ENCODE measurements at places on chromosomes 6 and 20.

DNA sequence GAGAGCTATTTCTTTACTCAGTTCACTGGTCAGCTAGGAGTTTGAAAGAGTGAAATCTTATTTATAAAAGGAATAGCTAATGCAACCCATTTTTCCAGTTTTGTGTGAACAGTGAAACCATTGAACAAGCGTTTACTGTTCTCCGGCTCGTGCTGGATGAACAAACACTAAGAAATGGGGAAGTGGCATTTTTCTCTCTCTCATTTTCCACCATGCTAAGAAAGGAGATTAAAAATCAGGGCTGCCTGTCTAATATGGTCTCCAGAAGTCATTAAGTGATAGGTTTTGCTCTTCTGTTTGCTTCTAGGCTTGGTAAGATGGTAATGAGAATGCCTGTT is 774 bp upstream of the SFT2D1 start:
- DNase-seq, result no peak

GRCh38 chr6:32790306-32790705 is 26.5 kb downstream of the HLA-DOB start:
- no peak for DNase-seq

DNA sequence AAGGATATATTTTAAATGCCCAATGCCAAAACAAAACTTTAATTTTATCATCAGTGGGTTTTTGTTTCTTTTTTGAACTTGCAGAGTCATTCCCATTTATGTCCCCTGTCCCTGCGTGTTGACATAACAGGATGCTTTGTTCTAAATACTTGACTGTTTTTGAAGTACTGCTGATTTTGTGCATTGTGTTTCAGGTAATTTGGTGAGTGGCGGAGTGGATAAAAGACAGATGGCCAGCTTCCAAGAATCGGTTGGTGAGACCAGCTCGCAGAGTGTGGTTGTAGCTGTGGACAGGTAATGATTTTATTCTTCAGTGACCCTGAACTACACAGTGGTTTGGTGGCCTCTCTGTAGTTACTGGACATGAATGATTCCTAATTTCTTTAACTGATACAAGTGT is 50.5 kb upstream of the CSE1L start:
- no peak for DNase-seq

DNA sequence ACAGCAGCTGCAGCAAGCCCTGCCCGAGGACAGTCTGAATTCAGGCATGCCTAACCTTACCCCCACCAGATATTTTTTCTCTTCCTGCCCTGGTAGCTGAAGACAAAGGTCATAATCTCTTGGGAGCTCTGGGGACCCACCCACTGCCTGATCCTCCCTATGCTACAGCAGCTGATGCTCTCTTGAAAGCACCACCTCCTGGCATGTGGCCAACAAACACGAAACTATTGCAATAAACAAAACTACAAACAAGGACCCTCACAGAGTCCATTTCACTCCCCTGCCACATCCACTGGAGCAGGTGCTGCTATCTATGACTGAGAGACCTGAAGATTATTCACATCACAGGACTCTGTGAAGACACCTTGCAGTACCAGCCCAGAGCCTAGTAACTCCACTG is 238.5 kb upstream of the HS3ST5 start:
- no peak for DNase-seq

- no peak for DNase-seq
Measured at GRCh38 chr6:15758631-15759215, 95.9 kb upstream of the DTNBP1 start.

GRCh38 chr6:151216804-151217203 is 23.0 kb upstream of the AKAP12 start:
- no peak for DNase-seq

DNA sequence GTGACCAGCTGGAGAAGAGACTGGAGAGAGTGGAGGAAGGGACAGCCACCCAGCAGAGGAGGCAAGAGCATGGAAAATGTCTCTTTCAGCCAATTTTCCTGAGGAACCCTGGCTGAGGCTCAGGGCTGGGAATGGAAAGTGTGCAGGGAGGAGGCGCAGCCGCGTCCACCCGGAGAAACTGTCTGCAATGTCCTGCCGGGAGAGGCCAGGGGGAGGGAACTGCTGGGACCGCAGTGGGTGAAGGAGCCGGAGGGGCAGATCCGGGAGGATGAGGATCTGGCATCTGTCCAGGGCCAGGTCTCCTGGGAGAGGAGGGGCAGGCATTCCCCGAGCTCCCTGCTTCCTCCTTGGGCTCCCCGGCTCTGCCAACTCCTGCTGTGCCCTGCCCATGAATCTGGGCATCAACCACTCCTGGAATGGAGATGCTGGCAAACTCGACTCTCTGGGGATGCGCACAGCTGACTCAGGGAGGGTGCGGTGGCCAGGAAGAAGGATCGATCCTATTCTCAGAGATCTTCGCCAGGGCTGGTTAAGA is 17.4 kb upstream of the HM13 start:
- no peak for DNase-seq

GRCh38 chr20:31430568-31431115 is 9.8 kb upstream of the DEFB123 start:
- DNase-seq, result no peak
